T-helper 2 cell treated with Interferon-gamma antibody and Interleukin-4, amounts not matched to agents 5 μg/mL and 100 μg/mL, for 36 hours (primary cell): ENCODE measurements at places on chromosomes 3 and 15.

DNA sequence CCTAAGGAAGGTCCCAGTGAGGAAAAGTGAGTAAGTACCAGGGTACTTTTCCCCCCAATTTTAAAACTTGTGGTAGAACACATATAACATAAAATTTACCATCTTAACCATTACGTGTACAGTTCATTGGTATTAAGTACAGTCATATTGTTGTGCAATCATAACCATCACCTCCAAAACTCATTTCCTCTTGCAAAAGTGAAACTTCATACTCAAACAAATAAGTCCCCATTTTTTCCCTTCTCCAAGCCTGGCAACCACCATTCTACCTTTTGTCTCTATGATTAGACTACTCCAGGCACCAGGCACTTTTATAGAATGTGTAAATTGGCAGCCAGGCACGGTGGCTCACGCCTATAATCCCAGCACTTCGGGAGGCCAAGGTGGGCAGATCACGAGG, 12.2 kb downstream of the PRC1 start:
- no peak for DNase-seq

- no peak for DNase-seq
Observed at GRCh38 chr15:93829115-93829870, 402.1 kb upstream of the MCTP2 start.

- DNase-seq = no peak
Observed at GRCh38 chr3:94716326-94717018, 653.6 kb downstream of the NSUN3 start.

GRCh38 chr15:63482874-63483323, 21.5 kb upstream of the USP3 start:
- DNase-seq = no peak

GRCh38 chr3:31465999-31466398, 66.7 kb upstream of the STT3B start:
- no peak for DNase-seq

DNA sequence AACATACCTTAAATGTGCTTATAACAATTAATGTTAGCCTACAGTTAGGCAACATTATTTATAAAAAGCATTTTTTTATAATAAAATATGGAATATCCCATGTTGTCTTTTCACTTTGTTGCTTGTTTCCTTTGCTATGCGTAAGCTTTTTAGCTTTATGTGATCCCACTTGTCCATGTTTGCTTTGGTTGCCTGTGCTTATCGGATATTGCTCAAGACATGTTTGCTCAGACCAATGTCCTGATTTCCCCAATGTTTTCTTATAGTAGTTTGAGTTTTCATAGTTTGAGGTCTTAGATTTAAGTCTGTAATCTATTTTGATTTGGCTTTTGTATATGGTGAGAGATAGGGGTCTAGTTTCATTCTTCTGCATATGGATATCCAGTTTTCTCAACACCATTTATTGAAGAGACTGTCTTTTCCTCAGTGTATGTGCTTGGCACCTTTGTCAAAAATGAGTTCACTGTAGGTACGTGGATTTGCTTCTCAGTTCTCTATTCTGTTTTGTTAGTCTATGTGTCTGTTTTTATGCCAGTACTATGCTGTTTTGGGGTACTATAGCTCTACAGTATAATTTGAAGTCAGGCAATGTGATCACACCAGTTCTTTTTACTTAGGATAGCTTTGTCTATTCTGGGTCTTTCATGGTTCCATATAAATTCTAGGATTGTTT, 592.7 kb upstream of the SEMA6D start:
- DNase-seq = no peak

DNA sequence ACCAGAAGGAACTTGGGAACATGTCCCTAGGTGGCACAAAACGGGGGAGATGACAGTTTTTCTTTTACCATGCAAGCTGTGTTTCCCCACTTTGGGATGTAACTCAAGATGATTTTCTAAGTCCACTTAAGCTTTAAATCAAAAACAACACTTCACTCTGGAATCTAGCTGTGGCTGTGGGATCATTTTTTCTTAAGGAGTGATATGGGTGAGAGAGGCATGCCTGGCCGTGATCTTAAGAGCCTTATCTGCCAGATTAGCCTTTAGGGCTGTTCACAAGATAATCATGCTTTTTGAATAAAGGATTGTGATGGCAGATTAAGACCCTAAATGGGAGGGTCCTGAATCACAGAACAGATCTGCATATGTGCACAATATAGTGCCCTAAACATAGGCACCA, 384.8 kb upstream of the SEMA6D start:
- DNase-seq = no peak

- DNase-seq = no peak
Observed at GRCh38 chr3:190430906-190431305, 18.8 kb downstream of the TMEM207 start.

GRCh38 chr15:49190586-49190985, 20.5 kb downstream of the GALK2 start:
- no peak for DNase-seq

DNA sequence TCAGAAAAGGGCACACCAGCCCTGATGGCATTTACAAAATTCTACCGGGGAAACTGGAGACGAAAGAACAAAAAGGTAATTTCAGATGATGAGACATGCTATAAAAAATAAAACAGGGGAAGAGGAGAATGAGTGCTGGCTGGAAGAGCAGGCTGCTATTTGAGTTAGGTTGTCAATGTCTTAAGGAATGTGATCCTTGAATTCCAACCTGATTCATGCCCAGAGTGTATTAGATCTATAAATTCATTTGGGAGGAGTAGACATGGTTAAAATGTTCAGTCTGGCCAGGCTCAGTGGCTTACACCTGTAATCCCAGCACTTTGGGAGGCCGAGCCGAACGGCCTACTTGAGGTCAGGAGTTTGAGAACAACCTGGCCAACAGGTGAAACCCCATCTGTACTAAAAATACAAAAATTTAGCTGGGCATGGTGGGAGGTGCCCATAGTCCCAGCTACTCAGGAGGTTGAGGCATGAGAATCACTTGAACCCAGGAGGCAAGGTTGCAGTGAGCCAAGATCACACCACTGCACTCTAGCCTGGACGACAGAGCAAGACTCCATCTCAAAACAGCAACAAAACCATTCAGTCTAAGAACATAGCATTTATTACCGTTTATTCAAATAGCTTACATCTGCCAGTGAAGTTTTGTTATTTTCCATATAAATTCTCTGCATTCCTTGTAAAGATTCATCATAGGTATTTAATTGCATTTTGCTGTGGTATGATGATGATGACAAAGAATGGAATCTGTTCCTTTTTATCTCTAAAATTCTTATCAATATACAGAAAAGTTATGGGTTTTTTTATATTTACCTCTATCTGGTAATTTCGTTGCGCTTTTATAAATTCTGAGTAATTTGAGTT, 126.7 kb upstream of the NR2E3 start:
- DNase-seq = no peak

GRCh38 chr3:5054098-5054497, 68.0 kb upstream of the ARL8B start:
- DNase-seq = no peak

GRCh38 chr3:170056710-170057454, 19.1 kb downstream of the GPR160 start:
- no peak for DNase-seq

GRCh38 chr3:56415652-56416051, 52.6 kb downstream of the ERC2 start:
- DNase-seq = no peak

- DNase-seq = no peak
Observed at GRCh38 chr15:28051955-28052633, 47.0 kb downstream of the OCA2 start.

DNA sequence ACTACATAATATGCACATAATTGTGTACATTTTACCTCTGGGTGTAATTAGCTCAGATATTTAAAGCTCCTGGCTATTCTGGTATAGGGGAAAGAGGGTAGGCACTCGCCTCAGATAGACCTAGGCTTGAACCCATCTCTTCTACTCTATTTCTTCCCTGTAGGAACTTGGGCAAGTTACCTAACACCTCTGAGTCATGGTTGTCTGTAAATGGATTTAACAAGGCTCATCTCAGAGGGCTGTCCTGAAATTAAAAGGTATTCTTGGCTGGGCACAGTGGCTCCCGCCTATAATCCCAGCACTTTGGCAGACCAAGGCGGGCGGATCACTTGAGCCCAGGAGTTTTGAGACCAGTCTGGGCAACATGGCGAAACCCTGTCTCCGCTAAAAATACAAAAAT, 30.7 kb downstream of the NANOGP8 start:
- no peak for DNase-seq

- DNase-seq = peak; percentile 39
Observed at GRCh38 chr15:50116477-50116876, 2.6 kb downstream of the ATP8B4 start.

GRCh38 chr15:78012643-78013077, 64.9 kb downstream of the TBC1D2B start:
- no peak for DNase-seq

DNA sequence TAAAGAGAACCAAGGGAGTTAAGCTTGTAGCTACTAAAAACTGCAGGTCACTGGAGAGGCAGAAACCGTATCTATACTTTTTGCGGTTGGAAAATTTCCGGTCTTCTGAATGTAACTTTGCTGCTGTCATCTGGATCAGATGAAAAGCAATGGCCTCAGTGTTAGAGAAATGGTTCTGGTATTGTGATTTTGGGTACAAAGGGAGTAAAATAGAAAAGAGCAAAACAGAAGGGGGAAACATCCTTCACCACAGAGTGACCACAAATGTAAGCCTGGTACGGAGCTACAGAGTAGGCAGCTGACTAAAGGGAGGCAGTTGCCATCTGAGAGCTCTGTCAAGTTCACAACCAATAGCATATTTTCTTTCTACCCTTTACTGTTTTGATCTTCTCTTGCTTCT, 5.6 kb downstream of the CD96 start:
- DNase-seq = peak; percentile 63

DNA sequence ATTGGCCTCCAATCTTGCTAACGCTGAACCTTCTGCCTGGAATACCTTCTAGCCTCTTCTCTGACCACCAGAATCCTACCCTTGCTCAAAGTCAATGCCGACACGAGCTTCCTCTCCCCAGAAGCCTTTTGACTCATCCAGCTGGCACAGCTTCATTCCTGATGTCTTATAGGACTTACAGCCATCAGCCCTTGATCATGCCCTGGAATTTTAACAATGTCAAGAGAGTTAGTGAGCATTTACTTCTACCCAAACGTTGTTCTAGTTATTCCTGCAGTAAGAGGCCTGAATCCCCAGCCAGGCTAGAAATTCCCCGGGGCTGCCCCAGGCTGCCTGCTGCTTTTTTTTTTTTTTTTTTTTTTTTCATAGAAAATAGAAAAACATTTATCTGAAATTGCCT, 3.9 kb downstream of the CYP1A2 start:
- DNase-seq = no peak

- no peak for DNase-seq
Observed at GRCh38 chr3:111594205-111594604, 941 bp downstream of the ZBED2 start.

DNA sequence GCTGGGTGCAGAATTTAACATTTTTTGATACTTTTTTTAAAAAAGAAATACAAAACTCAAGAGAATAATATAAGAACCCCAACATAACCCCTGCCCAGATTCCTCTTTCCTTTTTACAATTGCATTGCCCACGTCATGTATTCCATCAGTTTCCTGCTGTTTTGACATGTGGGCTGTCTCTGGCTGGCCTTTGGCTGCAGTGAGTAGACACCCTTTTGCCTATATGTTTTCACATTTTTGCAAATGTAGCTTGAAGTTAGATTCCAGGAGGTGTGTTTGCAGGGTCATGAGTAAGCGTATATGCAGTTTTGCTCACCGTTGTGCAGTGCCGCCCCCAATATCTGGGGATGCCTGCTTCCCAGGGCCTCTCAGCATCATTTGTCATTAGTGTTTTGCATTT, 28.0 kb upstream of the ATP10A start:
- no peak for DNase-seq

- no peak for DNase-seq
Observed at GRCh38 chr3:71055257-71056001, 528.1 kb downstream of the FOXP1 start.

GRCh38 chr15:67944010-67944641, 104.3 kb upstream of the RNU6-1 start:
- no peak for DNase-seq

DNA sequence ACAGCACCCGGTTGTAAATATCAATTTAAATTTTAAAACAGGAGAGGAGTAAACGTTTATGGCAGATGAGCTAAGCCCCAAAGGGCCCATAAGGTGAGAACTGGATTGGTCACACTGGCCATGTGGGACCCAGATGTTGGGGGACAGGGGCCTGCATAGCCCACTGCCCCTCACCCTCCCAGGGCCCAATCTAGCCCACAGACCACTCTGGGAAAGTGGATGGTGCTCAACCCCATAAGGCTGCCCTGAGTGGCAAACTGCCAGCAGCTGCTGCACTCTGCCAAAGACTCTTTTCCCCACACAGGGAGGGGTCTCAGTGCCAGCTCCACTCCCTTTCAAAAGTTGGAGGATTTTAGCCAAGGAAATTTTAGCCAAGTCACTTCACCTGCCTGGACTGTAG, 42.5 kb downstream of the CCDC12 start:
- DNase-seq = no peak

GRCh38 chr15:77825546-77825945, 192.8 kb upstream of the LINGO1 start:
- no peak for DNase-seq

DNA sequence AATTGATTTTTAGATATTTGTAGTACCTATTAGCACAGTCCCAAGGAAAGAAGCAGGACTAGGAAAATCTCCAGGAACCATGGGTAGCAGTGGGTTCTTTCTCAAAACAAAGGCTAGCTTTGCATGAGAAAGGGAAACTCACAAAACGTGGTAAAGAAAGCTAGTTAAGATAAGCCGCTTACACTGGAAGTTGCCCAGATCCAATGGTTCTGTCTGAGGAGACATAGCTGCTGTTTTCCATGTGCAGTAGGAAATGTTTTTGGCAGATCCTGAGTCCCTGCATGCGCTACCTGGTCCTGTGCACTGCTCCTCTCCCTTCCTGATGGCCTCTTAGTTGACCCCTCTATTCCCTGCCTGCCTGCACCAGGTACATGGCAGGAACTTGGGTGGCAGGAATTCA, 60.4 kb downstream of the TFG start:
- no peak for DNase-seq

DNA sequence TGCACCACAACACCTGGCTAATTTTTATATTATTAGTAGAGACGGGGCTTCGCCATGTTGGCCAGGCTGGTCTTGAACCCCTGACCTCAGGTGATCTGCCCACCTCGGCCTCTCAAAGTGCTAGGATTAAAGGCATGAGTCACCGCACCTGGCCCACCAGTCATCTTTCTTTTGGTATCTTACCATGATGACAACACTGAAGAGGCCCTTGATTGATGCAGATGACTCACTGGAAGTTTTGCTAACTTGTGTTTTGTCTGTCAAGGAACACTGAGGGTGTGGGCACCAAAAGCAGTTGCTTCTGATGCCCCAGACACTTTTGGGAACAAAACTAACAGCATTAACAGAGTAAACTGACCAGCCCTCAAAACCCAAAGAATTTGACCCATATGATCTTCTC, 88.3 kb downstream of the MYO5A start:
- no peak for DNase-seq

- DNase-seq = no peak
Observed at GRCh38 chr3:16240229-16241023, 24.3 kb downstream of the DPH3 start.

DNA sequence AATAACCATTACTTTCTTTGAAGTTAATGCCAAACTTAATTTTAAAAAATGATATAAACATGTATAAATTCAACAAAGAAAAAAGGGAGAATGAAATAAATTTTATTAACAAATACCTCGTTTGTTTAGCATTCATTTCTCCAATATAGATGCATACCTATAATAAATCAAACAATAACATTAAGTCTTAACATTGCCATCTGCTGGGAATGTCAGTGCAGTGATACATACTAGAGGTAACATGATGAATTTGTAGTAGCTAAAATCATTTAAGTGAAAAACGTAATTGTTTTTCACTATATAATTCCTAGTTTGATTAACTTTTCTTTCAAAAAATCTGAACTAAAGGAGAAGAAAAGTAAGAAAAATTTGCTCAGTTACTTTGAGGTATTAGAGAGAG, 340.2 kb upstream of the CBLB start:
- no peak for DNase-seq
